ENCODE measurements at places on chromosomes 12 and 14. TPM values are rescaled to one million over a fixed set of nuclear protein-coding genes. Genes with fewer than 3 reads are reported as not detected.
A peak's percentile ranks its signal among the peaks of the same experiment; 100 is the strongest.

GRCh38 chr14:99983251-99984015, 81.8 kb upstream of the EVL start:
- DNase-seq = no peak

DNA sequence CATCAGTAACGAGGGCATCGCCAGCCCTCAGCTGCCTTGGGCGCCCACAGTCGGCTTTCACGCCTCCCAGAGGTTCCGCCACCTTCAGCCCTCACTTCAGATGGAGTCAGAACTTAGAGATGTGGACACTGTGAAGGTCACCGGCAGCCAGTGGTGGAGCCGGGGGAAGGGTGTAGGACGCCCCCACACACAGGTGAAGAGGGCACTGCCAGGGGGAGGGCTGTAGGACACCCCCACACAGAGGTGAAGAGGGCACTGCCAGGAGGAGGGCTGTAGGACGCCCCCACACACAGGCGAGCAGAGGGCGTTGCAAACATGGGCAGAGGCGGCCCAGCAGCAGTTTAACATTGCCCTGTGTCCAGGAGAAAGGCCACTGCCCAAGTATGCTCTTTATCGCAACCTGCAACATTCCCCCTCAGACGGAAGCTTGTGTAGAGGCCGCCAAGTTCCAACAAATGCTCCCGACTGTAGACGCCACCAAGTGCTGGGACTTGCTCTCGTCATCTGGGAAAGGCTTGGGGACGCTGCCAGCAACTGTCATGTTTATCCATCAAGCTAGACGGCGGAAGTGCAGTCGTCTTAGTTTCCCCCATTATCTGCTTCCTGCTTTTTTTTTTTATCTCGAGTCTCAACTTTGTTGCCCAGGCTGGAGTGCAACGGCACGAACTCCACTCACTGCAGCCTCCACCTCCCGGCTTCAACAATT, 4.9 kb upstream of the ANKLE2 start:
- peak; percentile 73 for DNase-seq

DNA sequence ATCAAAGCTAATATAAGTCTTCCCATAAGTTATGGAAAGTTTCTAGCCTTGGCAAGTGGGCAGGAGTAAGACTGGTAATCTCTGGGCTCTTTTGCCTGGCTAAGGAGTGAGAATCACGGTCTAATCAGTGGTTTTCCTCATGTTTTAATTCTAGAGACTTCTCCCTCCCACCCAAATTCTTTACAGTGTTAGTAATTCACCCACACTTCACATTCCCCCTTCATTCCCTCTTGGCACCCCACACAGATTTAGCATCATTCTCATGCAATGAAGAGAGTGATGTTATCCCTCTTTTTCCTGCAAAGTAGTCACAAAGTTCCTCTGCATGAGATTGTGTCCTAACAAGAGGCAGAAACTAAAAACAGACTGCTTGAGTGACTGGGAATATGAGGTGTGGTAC, 28.6 kb upstream of the CACNA2D4 start:
- no peak for DNase-seq

- DNase-seq = no peak
Observed at GRCh38 chr12:49546481-49546880, 7.7 kb downstream of the KCNH3 start.

DNA sequence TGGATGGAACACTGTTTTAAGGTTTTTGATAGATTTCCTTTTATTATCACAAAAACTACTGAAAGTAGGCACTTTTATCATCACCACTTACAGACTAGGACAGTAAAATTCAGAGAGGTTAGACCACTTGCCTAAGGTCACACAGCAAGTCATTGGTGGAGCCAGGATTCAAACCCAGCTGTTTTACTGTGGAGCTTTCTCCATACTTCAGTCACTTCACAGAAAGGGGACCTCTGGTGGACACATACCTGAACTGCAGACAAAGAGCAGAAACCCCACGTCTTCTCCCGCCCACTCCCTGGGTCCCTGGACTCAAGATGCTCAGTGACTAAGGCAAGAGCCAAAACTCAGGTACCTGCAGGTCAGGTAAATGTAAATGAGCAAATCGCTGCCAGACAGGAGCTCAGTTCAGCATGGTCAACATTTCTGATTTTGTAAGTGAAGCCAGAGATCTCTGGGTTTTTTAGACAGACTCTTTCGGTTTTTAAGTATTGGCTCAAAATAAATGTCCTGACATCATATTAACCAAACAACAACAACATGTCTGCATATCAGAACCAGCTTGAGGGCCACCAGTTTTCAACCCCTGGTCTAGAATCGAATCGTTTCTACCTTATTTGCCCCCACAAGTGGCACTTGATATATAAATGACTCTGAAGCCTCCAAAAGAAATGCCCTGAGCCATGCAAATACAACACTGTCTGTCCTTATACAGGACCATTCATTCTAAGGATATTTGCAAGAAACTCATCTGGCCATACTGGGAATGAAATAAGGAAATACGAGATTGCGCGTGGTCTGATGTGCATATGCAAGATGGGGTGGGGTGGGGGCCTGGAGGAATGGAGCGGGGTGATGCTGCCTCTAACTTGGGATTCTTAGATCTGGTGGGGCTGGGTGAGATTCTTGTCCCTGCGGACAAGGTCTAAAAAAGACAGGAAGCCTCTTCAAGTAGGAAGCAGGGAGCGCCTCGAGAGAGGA, 110.9 kb downstream of the KSR2 start:
- DNase-seq = no peak

GRCh38 chr14:68607081-68607866, 185.6 kb downstream of the ZFP36L1 start:
- peak; percentile 39 for DNase-seq

GRCh38 chr14:34714320-34715126, at the start of gene CFL2:
Gene CFL2 (minus strand): TSS chr14:34714593. CDS start chr14:34714540, 53 bp downstream.
- peak; percentile 86 for DNase-seq

GRCh38 chr12:107593713-107594381, 91.8 kb upstream of the PWP1 start:
- no peak for DNase-seq

- no peak for DNase-seq
Observed at GRCh38 chr12:109777544-109777943, 55.7 kb downstream of the TRPV4 start.

DNA sequence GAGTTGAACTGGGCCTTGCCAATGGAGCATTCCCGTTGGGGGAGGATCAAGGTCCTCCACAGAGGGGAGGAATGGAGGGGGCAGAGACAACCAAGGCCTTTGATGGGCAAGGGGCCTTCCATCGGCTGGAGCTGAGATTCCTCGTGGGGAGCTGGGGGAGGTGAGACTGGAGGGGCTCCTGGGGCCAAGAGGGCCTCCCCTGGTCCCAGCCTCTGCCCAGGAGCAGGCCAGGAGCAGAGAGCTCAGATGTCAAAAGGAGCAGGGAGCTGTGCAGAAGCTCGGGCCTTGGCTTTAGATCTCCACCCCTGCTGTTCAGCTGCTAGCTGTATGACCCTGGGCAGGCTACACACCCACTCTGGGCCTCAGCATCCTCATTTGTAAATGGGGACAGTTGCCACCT, 24.0 kb downstream of the TMEM63C start:
- DNase-seq = no peak

- DNase-seq = no peak
Observed at GRCh38 chr12:1369460-1369859, 224.9 kb downstream of the FBXL14 start.

DNA sequence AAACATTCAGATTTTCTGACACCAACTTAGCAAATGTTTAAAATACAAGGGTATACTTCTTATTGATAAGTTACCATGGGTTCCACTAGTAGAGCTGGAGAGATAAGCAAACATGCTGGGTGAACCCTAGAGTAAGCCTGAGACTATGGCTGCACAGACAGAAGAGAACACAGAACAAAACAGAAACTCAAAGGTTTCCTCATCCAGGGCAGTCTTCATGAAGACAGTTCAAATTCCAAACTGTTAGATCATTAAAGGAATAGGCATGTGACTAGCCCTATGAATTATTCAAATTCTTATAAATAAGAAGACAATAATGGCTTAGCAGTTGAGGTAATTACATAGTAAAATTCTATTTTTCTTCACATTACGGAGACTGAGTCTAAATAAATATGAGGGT, 28.1 kb downstream of the BTBD7 start:
- no peak for DNase-seq

GRCh38 chr12:109239179-109239578, 69.9 kb downstream of the FOXN4 start:
- no peak for DNase-seq

Gene LIN52
- 8.0 TPM for total RNA-seq
